Foreskin fibroblast (primary cell): ENCODE measurements at places on chromosomes 3 and 15.

DNA sequence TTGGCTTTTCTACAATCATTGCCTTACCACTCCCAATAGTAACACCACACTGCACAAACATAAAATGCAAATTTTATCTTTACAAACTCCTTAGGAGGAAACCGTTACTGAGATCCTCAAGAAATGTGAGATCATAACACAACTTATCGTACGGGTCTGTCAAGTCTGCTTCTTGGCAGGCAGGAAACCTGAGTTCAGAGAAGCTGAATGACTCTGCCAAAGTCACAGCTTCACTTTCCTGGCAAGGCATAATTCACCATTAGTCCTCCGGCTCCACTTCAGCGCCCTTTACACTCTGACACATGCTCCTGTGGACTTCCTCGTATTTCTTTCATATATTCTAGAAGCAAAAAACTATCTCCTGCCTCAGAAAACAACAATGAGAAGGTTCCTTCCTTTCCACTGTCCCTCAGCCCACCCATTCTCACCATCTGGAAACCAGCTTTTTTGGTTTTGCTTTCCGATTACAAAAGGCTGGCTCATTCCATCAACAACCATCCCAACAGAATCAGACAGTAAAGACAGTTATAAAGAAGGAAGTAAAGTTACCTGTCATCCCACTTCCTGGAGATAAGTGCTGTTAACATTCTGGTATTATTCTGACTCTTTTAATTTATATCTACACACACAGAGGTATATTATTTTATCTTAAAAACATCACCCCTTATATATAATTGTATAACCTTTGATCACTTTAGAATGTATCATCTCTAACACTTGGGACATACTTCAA lies 223.4 kb downstream of the STT3B start:
- DNase-seq: no peak

DNA sequence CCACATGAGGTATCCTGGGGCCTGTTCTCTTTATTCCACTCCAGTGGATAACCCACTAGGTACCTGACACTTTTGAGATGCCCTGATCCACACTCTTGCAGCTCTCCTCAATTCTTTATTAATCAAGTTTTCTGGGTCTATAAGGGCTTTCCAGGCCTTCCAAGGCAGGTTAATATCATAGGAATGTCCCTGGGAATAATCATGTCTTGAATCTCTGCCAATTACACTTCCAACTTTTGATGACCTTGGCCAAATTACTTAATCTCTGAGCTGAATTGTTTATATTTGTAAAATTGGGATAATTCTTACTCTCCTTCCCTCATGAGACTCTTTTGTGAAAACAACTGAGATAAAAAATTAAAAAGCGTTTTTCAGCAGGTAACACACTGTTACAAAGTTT lies 881.7 kb downstream of the MCTP2 start:
- peak; percentile 58 for DNase-seq

- no peak for DNase-seq
These were observed 311.0 kb downstream of the MCTP2 start for GRCh38 chr15:94542391-94542790.

DNA sequence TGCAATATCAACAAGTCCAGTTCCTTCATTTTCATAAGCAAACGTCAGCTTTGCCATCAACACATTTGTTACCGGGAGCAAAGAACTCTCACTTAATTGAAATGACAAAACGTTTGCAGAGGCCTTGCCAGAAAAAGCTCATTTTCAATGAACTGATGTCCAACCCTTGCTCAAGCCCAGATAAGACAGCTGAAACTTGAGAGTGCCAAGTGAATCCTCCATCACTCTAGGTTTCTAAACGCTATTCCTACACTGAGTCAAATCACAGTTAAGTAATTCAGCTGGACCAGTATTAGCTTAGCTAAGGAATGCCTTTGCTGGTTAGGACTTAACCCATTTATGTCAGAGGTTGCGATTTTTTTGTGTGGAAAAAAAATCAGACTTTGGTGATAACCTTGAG lies 11.5 kb downstream of the CHSY1 start:
- DNase-seq: peak; percentile 32

DNA sequence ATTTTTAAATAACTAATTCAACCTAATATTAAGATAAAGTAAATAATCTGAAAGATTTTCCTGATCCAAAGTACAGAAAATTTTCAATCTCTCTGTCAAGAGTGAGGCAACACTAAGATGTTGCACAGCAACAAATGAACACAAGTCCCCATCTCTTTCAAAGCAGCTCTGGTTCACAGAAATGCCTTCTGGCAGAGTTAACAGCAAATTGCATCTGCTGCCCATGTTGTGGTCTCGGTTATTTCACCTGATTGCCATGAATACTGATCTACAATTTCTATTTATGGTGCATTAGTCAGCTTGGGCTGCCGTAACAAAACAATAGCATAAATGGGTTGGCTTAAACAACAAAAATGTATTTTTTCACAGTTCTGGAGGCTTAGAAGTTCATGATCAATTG lies 167.3 kb downstream of the BCHE start:
- DNase-seq: no peak

DNA sequence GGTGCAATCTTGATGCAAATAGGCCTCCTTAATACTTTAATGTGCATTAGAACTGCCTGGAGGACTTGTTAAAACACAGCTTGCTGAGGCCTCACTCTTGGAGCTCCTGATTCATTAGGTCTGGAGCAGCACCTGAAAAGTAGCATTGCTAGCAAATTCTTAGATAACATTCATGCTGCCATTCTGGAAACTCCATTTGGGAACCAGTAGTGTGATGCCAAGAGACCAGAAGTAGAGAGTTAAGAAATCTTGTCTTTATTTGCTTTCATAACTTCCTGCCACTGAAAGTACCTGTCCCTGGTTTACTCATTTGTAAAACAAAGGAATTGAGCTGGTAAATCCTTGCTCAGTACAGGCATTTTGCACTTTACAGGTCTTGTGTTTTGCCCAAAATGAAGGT lies 72.0 kb downstream of the RAP2B start:
- no peak for DNase-seq

DNA sequence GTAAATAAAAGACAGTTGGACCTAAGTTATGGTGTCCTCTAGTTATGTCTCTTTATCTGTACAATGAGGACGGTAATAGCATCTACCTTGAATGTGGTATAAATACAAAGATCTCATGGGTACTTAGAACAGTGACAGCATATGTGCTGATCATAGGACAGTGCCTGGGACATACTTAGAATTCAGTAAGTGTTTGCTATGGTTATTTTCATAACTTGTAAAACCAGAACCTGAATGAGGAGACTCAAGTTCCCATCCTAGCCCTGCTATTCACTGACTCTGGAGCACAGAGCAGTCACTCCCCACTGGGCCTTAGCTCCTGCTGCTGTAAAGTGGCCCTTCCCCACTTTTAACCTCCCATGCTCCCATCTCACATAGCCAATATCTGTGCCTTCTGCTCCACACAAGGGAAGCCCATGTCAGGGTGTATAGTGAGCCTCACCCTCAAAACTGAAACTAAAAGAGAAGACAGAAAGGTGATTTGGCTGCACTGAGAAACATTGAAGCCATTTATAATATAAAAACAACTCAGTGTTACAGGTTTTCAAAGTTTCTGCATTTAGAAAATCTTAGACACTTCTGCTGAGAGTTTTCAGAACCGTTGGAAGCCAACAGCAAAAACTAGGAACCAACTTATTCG lies 225.4 kb upstream of the UBE2E2 start:
- DNase-seq: no peak

DNA sequence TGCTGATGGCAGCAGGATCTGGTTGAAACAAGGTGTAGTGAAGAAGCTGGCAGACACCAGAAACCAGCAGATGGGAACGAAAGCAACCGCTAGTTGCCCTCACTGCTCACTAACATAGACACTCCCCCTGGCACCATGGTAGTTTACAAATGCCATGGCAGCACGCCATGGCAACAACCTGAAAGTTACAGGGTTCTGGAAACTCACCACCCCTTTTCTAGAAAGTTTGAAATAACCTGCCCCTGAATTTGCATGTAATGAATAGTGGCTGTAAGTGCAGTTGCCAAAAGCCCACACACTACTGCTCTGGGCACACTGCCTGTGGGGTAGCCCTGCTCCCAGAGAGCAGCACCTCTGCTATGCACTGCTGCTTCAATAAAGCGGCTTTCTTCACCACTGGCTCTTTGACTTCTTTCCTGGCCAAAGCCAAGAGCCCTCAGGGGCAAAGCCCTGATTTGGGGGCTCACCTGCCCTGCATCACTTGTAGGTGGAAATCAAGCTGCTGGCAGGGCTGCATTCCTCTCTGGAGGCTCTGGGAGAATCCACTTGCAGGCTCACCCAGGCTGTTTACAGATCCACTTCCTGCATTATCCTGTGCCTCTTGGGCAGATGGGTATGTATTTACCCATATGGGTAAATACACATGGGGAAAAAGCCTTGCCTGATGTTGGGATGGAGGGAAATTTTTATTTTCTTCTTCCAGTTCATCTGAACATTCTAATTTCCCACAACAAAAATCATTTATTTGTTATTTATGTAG lies 2.0 kb upstream of the GP9 start:
- no peak for DNase-seq

GRCh38 chr3:134375582-134376384 lies 1.5 kb upstream of the AMOTL2 start:
- no peak for DNase-seq

- peak; percentile 80 for DNase-seq
These were observed 19.8 kb upstream of the TM4SF4 start for GRCh38 chr3:149454746-149455145.
